ENCODE measurements at places on chromosomes 7 and 10.

GRCh38 chr7:158745057-158745715, 40.6 kb upstream of the NCAPG2 start:
- DNase-seq, result no peak

DNA sequence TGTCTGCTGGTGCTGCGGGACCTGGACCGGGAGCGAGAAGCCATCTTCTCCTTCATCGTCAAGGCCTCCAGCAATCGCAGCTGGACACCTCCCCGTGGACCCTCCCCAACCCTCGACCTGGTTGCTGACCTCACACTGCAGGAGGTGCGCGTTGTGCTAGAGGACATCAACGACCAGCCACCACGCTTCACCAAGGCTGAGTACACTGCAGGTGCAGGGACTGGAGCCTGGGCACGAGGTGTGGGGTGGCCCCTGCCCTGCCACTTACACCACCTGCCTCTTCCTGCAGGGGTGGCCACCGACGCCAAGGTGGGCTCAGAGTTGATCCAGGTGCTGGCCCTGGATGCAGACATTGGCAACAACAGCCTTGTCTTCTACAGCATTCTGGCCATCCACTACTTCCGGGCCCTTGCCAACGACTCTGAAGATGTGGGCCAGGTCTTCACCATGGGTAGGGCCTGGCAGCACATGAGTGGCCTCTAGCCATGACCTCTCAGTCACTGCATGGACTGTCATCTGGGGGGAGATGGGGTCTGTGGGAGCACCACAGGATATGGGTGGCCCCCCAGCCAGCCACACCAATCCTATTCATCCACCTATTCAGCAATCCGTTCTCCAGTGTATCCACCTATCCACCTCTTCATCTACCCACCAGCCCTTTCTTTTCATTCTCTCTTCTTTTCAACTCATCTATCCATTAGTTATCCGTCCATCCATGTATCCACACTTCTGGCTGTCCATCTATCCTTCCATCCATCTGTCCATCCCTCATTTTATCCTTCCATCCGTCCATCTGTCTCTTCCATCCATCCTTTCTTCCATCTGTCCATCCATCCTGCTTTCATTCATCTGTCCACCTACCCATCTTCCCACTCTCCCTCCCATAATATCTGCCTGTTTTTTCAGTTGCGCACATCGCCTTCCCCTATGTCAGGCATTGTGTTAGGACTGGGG, 34.5 kb upstream of the VSIR start:
- no peak for DNase-seq

- no peak for DNase-seq
Observed at GRCh38 chr10:12981570-12981969, 19.9 kb downstream of the CCDC3 start.

DNA sequence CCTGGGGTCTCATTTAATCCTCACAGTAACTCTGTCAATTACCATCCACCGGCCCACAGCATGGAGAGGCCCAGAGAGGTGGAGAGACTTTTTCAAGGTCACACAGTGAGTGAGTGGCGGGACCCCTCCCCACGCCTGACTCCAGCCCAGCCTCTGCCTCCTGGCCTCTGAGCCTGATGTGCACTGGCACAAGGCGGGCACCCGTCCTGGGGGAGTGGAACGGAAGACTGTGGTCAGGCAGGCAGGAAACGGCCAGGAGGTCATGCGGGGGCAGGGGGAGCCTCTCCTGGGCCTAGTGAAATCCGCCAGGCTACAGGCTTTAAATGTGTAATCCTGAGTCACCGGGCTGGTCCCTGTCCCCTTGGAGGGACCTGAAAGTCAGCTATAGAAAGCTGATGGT, 32.2 kb downstream of the ZCCHC24 start:
- no peak for DNase-seq

GRCh38 chr7:20797462-20798080, 10.9 kb upstream of the SP8 start:
- no peak for DNase-seq

DNA sequence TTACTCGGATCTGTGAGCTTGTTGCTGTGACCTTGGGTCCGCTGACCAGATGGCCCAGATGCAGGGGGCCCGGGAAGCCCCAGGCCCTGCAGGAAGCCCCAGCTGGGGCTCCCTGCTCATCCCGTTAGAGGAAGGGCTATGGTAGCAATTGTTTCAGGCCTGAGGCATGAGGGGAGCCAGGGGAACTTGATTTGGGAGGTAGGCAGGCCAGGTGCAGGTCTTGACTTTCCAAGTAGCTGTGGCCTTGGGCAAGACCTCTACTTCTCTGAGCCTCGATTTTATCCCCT, 55.0 kb upstream of the CXCL12 start:
- no peak for DNase-seq

GRCh38 chr10:61785473-61786105, 115.9 kb upstream of the ARID5B start:
- no peak for DNase-seq

- no peak for DNase-seq
Observed at GRCh38 chr10:32976338-32976737, 18.3 kb upstream of the ITGB1 start.

GRCh38 chr7:41867639-41868280, 164.9 kb upstream of the INHBA start:
- DNase-seq, result no peak
